T-cell (primary cell): ENCODE measurements at places on chromosomes 16 and 17.

GRCh38 chr17:27396941-27397340 is 59.3 kb upstream of the KSR1 start:
- no peaks in the 10 kb centered on the region for H3K4me1 ChIP-seq
- no peak for DNase-seq
- no peak overlapping the region for H3K27ac ChIP-seq

- no peaks in the 10 kb centered on the region for H3K27me3 ChIP-seq
- H3K4me3 ChIP-seq, result no peak overlapping the region
- H3K36me3 ChIP-seq, result no peaks in the 10 kb centered on the region
- no peaks in the 10 kb centered on the region for H3K4me1 ChIP-seq
- H3K27ac ChIP-seq, result no peak overlapping the region
Observed at GRCh38 chr17:29256735-29257466, 10.2 kb downstream of the CRYBA1 start.

GRCh38 chr17:32274643-32275042 is 9.0 kb downstream of the RHBDL3 start:
- no peaks in the 10 kb centered on the region for H3K4me1 ChIP-seq
- peaks cover 43% of the 10 kb centered on the region for H3K27me3 ChIP-seq
- no peak for DNase-seq
- H3K27ac ChIP-seq, result no peak overlapping the region
- H3K4me3 ChIP-seq, result no peak overlapping the region
- no peaks in the 10 kb centered on the region for H3K36me3 ChIP-seq

DNA sequence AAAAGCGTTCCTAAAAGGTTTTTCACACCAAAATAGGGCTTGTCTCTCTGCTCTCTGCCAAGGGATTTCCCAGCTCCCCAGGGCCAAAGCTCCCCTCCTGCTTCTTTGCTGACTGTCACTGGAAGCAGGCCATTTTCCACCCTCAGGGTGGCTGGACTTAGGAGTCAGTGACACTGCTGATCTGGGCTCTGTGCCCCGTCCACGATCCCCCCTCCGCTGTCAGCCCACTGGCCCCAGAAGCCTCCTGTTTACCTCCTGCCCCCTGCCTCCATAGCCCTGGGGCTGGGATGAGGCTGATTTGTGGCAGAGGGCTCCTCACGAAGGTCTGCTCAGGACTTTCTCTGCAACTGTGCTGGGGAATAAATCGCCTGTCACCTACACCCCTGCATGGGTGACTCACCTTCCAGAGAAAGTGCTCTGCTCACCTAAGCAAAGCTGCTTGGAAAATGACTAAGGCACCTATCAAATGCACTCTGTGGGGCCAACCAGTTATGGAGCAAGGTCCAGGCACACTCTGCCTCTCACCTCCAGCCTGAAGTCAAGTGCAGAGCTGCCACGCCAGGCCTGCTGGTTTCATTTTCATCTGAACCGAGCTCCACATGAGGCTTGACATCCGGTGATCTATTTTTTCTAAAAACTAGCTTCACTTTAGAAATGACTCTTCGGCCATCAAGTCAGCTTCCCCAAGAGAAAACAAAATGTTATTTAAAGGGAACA is 4.9 kb downstream of the MAP3K14 start:
- peak; percentile 56 for DNase-seq
- H3K36me3 ChIP-seq, result peaks cover 4% of the 10 kb centered on the region
- peak overlapping the region; percentile 94 for H3K27ac ChIP-seq
- H3K4me3 ChIP-seq, result peak overlapping the region; percentile 20
- peaks cover 44% of the 10 kb centered on the region for H3K4me1 ChIP-seq

DNA sequence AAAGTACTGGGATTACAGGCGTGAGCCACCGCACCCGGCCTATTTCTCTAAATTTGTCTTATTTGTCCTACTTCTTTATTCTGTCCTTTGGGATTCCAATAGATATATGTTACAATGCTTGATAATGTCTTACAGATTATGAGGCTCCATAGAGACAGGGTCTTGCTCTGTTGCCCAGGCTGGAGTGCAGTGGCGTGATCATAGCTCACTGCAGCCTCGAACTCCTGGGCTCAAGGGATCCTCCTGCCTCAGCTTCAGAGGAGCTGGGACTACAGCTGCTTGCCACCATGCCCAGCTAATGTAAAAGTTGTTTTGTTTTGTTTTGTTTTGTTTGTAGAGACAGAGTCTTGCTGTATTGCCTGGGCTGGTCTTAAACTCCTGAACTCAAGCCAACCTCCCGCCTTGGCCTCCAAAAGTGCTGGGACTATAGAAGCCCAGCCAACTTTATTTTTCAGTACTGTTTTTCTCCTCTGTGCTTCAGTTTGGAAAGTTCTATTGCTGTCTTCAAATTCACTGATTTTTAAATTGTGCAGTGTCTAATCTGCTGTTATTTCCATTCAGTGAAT is 10.3 kb downstream of the ANKRD13B start:
- H3K27me3 ChIP-seq, result no peaks in the 10 kb centered on the region
- no peak overlapping the region for H3K27ac ChIP-seq
- H3K36me3 ChIP-seq, result no peaks in the 10 kb centered on the region
- no peak overlapping the region for H3K4me3 ChIP-seq
- H3K4me1 ChIP-seq, result no peaks in the 10 kb centered on the region

- H3K4me3 ChIP-seq, result no peak overlapping the region
- H3K27me3 ChIP-seq, result no peaks in the 10 kb centered on the region
- H3K36me3 ChIP-seq, result no peaks in the 10 kb centered on the region
- H3K27ac ChIP-seq, result no peak overlapping the region
Observed at GRCh38 chr17:3002538-3003295, 60.7 kb downstream of the OR1D5 start.

GRCh38 chr17:46273541-46274236 is 21.2 kb upstream of the LRRC37A start:
- DNase-seq, result no peak
- no peak overlapping the region for H3K4me3 ChIP-seq
- H3K4me1 ChIP-seq, result no peaks in the 10 kb centered on the region
- no peaks in the 10 kb centered on the region for H3K36me3 ChIP-seq
- H3K27ac ChIP-seq, result no peak overlapping the region

DNA sequence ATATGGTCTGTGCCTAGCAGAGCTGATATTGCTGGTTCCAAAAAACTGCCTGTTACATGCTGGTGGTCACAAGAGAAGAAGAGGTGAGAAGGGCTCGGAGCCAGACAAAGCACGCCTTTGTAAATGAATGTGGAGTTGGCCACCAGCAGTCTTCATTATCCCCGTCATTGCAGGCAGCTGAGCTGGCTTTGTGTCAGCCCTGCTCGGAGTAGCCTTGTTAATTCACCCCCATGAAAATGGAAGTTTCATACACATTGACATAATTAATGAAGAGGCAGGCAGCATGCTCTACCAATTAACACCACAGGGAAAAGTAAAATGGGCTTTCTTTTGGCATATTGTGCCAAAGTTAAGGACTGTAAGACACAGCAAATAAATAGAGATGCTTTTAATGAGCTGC is 113.7 kb upstream of the RBFOX1 start:
- H3K4me1 ChIP-seq, result no peaks in the 10 kb centered on the region
- no peak for DNase-seq
- no peak overlapping the region for H3K27ac ChIP-seq
- H3K36me3 ChIP-seq, result no peaks in the 10 kb centered on the region

GRCh38 chr17:40551091-40551878 is 14.0 kb downstream of the CCR7 start:
- peaks cover 33% of the 10 kb centered on the region for H3K36me3 ChIP-seq
- peaks cover 48% of the 10 kb centered on the region for H3K4me1 ChIP-seq
- no peak for DNase-seq
- H3K4me3 ChIP-seq, result no peak overlapping the region
- no peaks in the 10 kb centered on the region for H3K27me3 ChIP-seq
- H3K27ac ChIP-seq, result peak overlapping the region; percentile 24

- H3K36me3 ChIP-seq, result peaks cover 1% of the 10 kb centered on the region
- H3K27ac ChIP-seq, result no peak overlapping the region
Observed at GRCh38 chr16:879986-880385, 79.5 kb upstream of the GNG13 start.

DNA sequence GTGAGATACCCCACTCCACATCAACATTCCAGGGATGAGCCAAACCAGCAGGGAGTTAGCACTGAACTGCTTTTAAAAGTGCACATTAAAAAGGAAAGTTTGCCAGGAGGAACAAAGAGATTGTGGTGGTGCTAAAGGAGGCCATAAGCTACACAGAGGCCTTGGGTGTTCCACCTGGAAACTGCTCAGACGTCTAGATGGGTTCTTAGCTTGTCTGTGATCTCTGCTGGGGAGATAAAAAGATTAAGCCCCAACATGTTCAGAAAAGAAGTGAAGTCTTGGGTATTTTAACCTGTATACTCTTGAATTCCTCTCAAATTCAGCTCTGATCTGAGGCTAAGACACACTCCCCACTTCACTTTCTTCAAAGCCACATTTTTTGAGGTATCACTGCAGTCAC is 10.4 kb downstream of the HAS3 start:
- H3K36me3 ChIP-seq, result peaks cover 3% of the 10 kb centered on the region
- DNase-seq, result no peak
- no peaks in the 10 kb centered on the region for H3K27me3 ChIP-seq
- no peak overlapping the region for H3K27ac ChIP-seq
- H3K4me3 ChIP-seq, result no peak overlapping the region

GRCh38 chr16:73124665-73125375 is 76.9 kb upstream of the ZFHX3 start:
- no peak overlapping the region for H3K4me3 ChIP-seq
- no peaks in the 10 kb centered on the region for H3K36me3 ChIP-seq
- H3K27me3 ChIP-seq, result no peaks in the 10 kb centered on the region
- no peak for DNase-seq
- H3K4me1 ChIP-seq, result peaks cover 15% of the 10 kb centered on the region

DNA sequence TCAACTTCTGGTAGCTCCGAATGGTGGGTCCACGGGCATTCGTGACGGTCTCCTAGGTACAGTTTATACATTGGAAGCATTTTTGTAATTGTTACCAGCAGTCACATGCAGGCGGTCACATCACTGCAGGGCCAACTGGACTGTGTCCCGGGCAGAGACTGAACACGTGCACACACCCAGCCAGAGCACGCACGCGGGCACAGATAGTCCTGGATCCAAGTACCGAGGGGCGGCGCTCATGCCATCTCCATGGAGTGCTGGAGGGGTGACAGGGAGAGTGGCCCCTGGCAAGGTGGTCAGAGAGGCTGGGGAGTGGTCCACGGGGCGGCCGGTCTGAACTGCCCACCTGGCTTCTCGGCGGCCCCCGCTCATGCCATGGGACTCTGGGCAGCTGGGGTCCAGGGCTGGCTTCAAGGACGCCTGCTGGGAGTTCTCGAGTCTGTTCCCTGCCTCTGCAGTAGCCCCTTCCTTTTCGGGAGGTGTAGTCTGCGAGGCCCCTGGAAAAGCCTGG is 34.2 kb downstream of the BAIAP2 start:
- H3K36me3 ChIP-seq, result no peaks in the 10 kb centered on the region
- no peaks in the 10 kb centered on the region for H3K27me3 ChIP-seq
- no peak overlapping the region for H3K4me3 ChIP-seq
- no peak for DNase-seq

GRCh38 chr16:69935278-69935711 is 15.8 kb upstream of the CLEC18A start:
- no peak overlapping the region for H3K4me3 ChIP-seq
- DNase-seq, result no peak
- H3K4me1 ChIP-seq, result no peaks in the 10 kb centered on the region
- no peaks in the 10 kb centered on the region for H3K27me3 ChIP-seq
- H3K27ac ChIP-seq, result no peak overlapping the region

GRCh38 chr17:1616101-1616500 is 12.5 kb downstream of the SLC43A2 start:
- no peaks in the 10 kb centered on the region for H3K27me3 ChIP-seq
- no peak overlapping the region for H3K4me3 ChIP-seq
- no peaks in the 10 kb centered on the region for H3K36me3 ChIP-seq
- H3K27ac ChIP-seq, result no peak overlapping the region

DNA sequence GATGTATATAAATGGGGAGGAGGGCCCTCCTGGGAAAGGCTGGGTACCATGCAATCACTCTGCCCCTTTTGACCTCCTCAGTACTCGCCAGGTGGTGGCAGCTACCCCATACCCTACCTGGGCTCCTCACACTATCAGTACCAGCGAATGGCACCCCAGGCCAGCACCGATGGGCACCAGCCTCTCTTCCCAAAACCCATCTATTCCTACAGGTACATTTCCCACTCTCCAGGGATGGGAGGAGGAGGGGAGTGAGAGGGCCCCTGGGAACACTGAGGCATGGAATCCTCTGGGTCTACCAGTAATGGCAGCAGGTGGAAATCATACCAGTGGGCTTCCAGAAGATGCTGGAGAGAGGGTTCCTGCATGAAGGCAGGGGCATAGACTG is 22.9 kb downstream of the FOXN1 start:
- DNase-seq, result no peak
- H3K4me3 ChIP-seq, result no peak overlapping the region
- H3K4me1 ChIP-seq, result no peaks in the 10 kb centered on the region
- peaks cover 16% of the 10 kb centered on the region for H3K27me3 ChIP-seq
